ENCODE measurements at places on chromosomes 6 and 20.

DNA sequence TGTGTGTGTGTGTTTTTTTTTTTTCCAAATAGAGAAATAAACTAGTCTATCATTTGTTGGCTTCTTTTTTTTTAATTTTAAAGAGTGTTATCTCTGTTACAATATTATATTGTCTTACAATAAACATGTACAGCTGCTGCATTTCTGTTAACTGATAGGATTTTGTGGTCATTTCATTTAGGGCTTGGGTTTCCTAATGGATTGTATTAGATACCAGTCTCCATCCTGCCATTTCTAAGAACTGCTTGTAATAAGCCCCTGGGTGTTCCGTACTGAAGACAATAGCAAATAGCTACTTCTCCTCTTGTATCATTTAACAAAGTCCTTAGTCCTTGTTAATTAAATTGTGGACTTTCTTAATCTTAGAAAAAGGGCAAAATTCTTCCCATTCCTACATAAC is 45.7 kb downstream of the SOBP start:
- DNase-seq, result no peak

DNA sequence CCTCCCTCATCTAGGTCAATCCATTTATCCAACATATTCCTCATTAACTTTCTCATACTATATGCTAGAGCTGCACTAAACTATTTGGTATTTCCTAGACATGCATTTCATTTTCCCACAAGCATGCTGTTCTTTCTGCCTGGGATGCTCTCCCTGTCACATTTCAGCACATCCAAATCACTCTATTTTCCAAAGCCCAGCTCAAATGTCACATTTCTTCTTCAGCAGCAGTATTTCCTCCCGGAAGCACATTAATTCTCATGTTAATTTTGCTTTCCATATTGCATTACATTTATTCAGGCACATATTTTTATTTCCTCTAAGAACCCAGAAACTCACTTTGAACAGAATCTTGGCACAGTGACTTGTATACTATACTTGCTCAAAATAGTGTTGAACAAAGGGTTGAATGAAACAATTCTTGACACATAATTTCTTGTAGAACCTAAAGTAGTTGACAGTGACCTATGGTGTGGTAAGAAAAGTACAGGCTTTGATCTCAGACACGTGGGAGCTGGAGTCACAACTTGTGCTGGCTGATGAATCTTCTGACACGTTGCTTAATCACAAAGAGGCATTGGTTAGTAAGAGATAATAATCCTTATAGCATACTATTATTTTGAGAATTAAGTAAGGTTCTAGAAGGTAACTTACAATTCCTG is 30.8 kb upstream of the CD2AP start:
- DNase-seq, result no peak

- DNase-seq, result no peak
Measured at GRCh38 chr6:157994125-157994795, 12.6 kb downstream of the SYNJ2 start.

- DNase-seq, result no peak
Measured at GRCh38 chr20:46355778-46356177, 47.5 kb upstream of the CDH22 start.

GRCh38 chr6:135021310-135022049 is 33.1 kb downstream of the HBS1L start:
- no peak for DNase-seq

GRCh38 chr6:136782021-136782770 is 10.1 kb downstream of the MAP3K5 start:
- DNase-seq, result no peak

GRCh38 chr20:1050440-1050839 is 48.3 kb upstream of the RSPO4 start:
- no peak for DNase-seq

GRCh38 chr20:1357921-1358671 is 29.2 kb upstream of the SDCBP2 start:
- no peak for DNase-seq

GRCh38 chr6:125944434-125944816 is 12.1 kb upstream of the HINT3 start:
- no peak for DNase-seq

GRCh38 chr6:120646101-120646500 is 688.2 kb downstream of the TBC1D32 start:
- no peak for DNase-seq

DNA sequence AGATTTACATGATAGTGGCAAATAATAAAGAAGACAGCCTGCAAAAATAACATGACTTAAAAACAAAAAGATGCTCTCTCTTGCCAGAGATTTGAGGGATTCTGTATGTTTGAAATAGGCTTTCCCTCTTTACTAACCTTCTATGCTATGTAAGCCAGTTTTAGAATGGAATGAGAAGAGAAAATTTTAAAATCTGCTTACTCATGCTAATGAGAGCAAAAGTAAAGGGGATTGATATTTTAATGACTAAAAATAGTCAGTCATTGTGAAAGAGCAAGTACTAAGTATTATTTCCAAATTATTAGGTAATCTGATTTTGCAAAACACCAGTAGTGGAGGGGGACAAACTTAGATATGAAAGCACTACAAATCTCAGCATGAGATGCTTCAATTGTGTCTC is 563.3 kb upstream of the ADGRB3 start:
- no peak for DNase-seq

DNA sequence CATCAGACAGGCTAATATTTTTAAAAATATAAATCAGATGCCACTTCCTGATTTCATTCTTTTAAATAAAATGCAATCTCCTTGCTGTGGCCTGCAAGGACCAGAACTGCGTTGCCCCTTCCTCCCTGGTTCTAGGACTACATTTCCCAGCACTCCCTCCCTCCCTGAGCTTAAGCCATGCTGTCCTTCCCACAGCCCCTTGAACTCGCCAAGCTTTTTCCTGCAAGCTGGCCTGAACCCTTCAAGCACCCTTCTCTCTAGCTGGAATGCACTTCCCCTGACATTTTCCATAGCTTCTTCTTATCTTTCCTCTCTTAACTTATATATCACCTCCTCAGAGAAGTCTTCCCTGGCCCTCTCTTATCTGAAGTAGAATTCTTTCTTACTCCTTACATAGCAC is 6.1 kb upstream of the DOK5 start:
- DNase-seq, result no peak

GRCh38 chr6:2157441-2158127 is 87.8 kb downstream of the GMDS start:
- peak; percentile 87 for DNase-seq
